CD4-positive, alpha-beta T cell treated with Interleukin-4 for 4 hours (primary cell): ENCODE measurements at places on chromosomes 16 and 17.

DNA sequence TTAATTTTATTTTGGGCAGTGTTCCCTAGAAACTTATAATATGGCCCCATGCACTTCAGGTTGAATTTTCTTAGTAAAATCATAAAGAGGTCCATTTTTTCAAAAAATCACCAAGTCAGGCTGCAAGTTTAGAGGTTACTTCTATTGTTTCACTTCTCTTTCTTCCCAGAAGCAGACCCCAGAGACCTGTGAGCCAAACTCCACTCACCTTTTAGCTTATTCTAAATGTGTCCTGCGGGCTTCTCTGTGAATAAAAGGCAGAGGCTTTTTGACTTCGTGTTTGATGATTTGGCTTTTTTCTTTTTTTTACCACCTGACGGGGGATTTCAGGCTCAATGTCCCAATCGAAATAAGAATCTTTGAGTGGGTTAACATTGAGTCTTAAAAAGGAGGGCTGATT, 7.4 kb downstream of the PRKCB start:
- no peak for DNase-seq

DNA sequence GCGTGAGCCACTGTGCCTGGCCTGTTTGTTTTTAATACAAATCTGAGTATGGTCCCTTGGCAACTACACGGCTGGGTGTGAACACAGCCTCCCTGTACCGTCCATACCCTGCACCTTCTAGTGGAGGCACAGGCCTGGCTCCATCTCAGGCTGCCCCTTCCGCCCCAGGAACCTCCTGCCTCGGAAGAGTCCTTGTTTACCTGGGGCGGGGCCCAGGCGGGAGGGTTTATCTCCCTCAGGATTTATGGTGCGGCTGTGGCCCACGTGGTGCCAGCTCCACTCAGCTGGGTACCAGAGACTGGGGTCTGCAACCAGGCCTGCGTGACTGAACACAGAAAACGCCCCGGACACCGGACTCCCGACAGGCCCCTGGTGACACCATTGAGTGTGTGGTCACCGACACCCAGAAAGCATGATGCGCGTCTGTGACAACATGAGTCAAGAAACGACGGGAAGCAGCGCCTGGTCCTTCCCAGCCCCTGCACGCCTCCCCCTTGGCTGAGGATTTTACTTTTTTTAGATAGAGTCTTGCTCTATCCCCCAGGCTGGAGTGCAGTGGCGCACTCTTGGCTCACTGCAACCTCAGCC, 19.0 kb downstream of the UNKL start:
- DNase-seq: no peak

- no peak for DNase-seq
These were observed 59.2 kb upstream of the ADORA2B start for GRCh38 chr17:15885770-15886169.

- DNase-seq: no peak
These were observed 7.0 kb upstream of the ODF4 start for GRCh38 chr17:8332688-8333087.

DNA sequence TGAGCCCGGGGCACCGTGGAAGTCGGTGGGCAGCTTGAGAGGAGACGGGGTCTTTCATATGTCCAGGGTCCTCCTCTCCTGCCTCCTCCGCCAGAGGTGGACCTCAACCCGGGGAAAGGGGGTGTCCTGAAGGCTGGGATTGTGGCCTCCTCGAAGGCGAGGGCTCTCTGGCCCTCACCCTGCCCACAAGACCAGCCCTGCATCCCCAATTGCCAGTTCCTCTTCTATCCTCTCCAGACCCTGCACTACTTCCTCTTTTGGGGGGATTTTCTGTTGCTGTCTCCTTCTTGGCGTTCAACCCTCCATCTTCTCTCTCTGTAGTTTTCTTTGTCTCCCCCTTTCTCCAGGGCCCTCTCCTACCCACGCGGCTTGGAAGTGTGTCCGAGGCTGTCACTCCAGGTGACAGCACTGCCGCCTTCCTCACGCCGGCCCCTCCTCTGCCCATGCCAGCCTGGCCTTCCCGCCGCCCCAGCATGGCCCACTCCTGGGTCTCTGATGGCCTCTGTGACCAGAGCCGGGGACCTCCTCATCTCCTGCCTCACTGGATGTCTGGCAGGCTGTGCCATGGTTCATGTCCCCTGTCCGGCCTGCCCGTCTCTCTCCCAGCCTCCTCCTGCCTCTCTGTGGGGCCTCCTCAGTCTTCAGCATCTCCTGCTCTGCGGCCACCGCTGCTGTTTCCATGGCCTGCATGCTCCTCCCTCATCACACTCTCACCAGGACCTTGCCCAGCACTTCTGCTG, 2.4 kb upstream of the ITGAX start:
- DNase-seq: no peak
